ENCODE measurements at places on chromosomes 2 and 18. TPM values are rescaled to one million over a fixed set of nuclear protein-coding genes. Genes with fewer than 3 reads are reported as not detected.

Gene TDRD15
- total RNA-seq: not detected

Gene HPCAL1
- 34.1 TPM for total RNA-seq

Gene FRZB
- 7.9 TPM for total RNA-seq

Gene MYO5B
- 0.14 TPM for total RNA-seq
